Glomerular endothelial cell (primary cell): ENCODE measurements at places on chromosomes 1 and 21.

GRCh38 chr1:198153103-198153502 lies 3.7 kb upstream of the NEK7 start:
- DNase-seq, result no peak

GRCh38 chr21:15018382-15018781 lies 46.4 kb downstream of the NRIP1 start:
- no peak for DNase-seq

DNA sequence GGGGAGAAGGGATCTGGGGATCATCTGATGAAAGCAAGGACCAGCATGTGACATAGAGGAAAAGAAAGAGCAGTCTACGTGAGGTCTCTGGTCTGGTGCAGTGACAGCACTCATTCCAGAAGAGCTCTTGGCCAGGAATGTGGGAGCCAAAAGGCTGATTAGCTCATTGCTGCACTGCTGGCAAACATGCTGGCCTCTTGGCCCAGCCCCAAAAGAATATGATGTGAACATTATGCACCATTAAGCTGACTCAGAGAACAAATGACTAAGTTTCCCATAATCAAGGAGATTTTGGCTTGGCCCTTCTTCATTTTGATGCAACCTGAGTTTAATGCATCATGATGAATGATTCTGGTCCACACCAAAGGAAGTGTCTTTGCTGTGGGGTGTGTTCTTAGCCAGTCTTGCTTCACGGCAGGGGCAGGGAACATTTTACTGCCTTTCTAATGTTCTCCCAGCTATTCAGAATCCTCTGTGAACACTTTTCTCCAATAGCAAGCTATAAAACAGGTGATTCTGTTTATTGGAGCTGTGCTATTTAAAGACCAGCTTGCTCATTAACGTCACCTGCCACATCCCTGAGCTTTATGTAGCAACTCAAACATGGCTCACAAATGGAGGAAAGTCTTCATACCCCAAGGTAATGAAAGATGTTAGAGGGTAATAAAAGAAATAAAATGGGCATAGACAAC lies 55.1 kb downstream of the PCBP3 start:
- no peak for DNase-seq

DNA sequence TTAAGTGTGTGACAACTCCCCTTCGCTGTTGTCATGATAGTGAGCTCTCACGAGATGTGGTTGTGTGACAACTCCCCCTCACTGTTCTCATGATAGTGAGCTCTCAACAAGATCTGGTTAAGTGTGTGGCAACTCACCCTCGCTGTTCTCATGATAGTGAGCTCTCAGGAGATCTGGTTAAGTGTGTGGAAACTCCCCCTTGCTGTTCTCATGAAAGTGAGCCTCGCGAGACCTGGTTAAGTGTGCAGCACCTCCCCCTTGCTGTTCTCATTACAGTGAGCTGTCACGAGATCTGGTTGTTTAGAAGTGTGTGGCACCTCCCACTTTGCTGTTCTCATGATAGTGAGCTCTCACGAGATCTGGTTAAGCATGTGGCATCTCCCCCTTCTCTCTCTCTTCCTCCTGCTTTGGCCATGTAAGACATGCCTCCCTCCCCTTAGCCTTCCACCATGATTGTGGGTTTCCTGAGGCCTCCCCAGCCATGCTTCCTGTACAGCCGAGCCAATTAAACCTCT lies 25.1 kb upstream of the LSS start:
- DNase-seq, result no peak

DNA sequence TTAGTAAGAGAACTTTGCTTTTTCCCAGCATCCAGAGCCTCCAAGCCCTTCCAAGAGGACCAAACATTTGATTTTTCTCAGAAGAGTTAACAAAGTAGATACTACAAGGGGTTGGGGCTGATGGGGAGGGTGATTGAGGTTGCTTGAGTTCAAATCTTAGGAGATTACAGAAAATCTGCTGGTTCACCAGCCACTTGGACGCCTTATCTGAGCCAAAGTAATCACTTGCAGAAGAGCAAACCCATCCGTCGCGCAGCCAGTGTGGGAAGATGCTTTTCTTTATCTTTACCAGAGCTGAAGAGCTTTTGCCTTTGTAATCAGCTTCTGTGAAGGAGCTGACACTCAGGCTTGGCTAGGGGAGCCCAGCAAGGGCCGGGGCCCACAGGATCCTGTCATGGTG lies 91.9 kb upstream of the CTTNBP2NL start:
- no peak for DNase-seq
